ENCODE measurements at places on chromosomes 2 and 18.

DNA sequence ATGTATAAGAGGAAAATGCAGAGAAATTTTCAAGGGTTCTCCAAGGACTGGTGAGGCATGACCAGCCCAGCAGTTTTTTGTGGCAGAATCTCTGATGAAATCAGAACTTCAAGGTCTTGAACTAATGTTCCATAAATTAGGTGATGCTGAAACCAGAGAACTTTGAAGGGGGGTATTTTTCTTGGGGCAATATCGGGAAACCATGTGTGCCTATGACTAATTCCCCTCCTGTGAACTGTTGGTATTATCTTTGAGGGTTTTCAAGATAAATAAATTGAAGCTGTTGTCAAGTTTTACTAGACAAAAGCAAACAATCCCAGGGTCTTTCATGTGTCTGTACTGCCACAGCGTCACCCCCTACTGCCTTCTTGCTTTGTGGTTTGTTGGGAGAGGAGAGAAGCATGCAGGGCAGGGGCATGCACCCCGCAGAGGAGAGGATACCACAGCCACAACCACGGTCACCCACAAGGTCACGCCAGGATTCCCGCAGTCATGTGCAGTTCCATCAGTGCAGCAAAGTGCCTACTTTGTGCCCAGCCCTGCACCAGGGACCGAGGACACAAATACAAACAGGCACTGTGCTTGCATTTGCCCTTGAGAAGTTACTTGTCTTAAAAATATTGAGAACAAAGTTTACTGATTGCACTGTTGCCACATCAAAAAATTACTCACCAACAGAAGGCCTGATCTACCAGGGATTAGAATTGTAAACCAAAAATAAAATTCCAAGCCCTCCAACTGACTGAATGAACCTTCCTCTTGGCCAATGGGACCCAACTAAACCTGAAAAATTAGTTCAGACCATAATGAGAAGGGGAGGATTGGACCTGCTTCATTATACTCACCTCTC is 413.3 kb upstream of the TRIB2 start:
- DNase-seq, result peak; percentile 99

GRCh38 chr2:177164131-177164530 is 48.5 kb upstream of the HNRNPA3 start:
- DNase-seq, result no peak

DNA sequence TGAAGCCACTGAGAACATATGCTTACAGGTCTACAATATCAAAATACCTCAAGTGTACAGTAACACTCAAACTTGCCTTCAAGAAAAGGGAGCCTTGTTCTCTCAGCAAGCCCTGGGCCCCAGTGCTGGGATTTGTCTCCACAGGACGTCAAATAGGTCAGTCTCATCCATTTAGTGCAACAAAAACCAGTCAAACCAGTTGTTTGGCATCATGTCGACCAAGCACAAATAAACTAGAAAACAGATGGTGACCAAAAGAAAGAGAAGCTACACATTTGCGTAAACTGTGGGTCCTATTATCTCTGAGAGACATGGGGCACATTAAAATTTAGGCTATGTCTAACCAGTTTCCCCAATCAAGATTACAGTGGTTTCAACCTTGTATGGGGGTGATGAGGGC is 182.6 kb upstream of the PKDCC start:
- DNase-seq, result no peak

- DNase-seq, result no peak
Observed at GRCh38 chr2:95382192-95382591, 20.3 kb upstream of the FAHD2A start.

DNA sequence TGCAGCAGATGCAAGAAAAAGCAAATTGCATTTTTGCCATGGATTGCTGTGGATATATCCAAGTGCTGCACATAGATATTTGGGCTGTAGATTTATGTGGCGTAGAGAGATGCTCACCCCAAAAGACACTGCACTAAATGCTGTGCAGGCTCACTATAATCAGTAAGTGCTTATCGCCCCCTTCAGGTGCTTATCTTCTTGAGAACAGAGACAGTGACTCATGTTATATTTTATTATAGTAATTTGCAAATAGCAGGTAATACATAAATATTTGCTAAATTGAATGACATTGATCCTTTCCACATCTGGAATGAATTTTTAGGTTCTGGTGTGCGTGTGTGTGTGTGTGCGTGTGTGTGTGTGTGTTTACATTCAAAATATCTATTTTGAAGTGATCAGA is 36.8 kb upstream of the PLEKHM3 start:
- peak; percentile 39 for DNase-seq

DNA sequence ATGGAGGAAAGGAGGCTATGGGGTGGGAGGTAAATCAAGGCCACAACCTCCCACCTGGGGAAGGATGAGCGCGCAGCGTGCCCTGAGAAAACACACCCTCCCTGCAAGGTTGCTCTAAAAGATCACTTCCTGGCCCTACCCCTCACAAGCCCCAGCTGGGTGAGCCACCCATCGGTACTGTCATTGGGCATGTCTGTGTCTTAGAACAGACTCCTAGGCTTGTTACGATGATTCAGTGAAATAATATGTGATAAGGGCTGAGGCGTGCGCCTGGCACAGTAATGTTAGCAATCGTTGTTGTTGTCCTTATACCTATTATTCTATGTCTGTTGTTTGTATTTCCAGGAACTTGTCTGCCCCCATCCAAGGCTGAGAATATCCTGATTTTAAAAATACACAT is 175.1 kb downstream of the ZFP36L2 start:
- peak; percentile 45 for DNase-seq

DNA sequence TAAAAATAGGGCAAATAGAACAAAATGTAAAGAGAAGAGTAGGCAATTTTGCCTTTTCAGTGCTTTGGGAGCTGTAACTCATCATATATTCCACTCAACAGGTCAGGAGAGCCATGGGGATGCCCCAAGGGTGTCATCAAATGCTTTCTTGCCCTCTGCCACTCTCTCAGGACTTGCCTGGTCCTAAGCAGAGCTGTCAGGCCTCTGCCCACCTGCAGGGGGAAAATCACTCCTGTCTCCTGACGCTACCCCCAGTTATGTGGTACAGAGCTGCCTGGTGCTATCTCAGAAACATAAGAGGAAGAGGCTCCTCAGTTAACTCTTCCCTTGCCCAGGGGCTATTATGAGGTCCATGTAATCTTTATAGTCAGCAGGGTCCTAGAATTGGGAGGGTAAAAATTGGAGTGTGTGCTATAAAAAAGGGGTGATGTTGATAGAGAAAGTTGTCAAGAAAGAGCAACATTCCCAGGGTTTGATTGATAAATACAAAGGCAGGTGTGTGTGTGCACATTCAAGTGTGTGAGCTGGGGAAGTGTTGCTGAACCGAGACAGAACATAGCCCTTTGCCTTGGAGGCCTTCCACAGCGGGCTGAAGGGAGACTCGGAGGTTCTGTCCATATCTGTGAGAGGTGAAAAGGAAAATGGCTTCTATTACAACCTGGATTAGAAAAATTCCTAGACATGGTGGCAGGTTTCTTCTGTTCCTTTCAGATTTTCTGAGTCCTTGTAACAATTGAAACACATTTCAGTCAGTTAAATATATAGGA is 25.4 kb downstream of the PTPRM start:
- no peak for DNase-seq

DNA sequence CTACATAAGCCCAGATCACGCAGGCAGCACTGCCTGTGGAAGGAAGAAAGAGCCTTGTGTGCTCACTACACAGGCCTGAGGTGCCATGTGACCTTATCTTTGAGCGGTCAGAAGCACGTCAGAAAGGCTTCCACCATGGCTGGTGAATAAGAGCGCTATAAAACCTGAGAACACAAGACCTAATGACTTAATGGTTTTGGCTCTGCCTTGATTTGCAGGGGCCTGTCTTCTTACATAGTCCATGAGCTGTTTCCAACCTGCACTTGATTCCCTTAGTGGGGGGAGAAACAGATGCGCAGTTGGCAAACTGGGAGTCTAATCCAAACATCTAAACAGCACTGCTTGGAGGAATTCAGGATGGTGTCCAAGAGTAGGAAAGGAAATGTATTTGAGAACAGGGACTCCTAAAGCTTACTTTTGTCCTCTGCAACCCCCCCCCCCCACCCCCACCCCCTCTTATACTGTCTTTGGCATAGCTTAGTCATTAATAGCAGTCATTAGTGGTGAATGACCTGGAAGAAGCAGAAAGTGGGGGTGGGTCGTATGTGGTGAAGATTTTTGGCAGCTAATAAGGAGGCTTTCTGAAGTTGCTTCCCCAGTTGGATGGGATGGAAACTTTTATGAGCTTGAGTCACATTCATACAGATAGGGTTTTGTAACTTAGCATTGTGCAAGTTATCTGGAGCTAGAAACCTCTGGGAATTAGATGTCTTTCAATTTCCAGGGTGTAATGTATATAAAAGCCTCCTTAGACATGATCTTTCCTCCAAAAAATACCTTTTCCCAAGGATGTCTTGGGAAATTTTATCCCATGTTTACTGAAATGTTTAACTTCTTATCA is 454.1 kb downstream of the MEIS1 start:
- DNase-seq, result peak; percentile 95

DNA sequence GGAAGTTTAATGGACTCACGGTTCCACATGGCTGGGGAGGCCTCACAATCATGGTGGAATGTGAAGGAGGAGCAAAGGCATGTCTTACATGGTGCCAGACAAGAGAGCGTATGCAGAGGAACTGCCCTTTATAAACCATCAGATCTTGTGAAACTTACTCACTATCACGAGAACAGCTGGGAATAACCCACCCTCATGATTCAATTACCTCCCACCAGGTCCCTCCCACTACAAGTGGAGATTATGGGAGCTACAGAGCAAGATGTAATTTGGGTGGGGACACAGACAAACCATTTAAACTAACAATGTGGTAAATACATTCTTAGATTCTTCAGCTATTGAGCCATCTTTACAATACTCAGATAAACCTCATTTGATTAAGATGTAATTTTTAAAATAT is 176.1 kb downstream of the SH3BP4 start:
- no peak for DNase-seq

DNA sequence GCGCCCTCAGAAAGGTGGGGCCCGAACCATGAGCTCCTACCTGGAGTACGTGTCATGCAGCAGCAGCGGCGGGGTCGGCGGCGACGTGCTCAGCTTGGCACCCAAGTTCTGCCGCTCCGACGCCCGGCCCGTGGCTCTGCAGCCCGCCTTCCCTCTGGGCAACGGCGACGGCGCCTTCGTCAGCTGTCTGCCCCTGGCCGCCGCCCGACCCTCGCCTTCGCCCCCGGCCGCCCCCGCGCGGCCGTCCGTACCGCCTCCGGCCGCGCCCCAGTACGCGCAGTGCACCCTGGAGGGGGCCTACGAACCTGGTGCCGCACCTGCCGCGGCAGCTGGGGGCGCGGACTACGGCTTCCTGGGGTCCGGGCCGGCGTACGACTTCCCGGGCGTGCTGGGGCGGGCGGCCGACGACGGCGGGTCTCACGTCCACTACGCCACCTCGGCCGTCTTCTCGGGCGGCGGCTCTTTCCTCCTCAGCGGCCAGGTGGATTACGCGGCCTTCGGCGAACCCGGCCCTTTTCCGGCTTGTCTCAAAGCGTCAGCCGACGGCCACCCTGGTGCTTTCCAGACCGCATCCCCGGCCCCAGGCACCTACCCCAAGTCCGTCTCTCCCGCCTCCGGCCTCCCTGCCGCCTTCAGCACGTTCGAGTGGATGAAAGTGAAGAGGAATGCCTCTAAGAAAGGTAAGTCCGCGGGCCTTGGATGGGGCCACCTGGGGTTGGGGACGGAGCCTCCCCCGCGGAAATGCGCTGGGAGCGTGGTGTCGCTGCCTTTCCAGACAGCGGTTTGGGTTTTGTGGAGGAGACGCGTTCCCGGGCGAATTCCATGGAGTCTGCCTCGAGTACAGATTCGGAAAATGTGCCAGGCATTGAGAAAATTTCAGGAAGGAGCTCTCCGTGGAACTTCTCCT is 559 bp downstream of the HOXD1 start:
- DNase-seq, result no peak

DNA sequence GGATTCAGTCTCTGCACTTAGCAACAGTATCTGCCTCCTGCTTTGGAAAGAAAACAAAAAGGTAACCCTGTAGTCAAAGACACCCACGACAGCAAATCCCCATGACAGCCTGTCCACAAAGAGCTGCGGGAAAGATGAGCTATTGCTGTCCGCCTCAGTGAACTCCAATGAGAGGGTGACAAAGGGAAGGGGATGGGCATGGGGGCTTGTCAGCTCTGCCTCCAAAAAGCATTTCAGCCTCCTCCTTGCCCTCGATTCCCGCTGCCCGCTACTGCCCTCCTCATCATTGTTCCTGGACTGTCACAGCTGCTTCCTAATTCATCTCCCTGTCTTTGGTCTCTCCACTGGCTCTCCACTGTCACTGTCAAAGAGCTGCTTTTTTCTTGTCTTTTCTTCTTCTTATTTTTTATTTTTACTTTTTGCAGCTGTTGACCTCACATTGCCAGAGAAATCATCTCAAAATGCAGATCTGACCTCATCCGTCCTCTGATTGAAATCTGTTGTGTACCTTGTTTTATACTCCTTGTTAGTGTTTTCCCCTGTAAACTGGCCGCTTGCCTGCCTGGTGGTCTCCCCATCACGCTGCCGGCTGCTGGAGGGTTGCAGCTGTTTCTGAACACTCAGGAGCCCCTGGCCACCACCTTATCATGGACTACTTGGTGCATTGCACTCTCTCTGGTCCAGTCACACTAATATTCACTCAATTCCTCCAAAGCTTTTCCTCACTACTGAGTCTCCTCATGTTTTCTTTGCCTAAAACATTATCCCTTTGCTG is 7.9 kb upstream of the E2F6 start:
- no peak for DNase-seq

GRCh38 chr18:6866552-6867085 is 137.1 kb downstream of the ARHGAP28 start:
- DNase-seq, result no peak

DNA sequence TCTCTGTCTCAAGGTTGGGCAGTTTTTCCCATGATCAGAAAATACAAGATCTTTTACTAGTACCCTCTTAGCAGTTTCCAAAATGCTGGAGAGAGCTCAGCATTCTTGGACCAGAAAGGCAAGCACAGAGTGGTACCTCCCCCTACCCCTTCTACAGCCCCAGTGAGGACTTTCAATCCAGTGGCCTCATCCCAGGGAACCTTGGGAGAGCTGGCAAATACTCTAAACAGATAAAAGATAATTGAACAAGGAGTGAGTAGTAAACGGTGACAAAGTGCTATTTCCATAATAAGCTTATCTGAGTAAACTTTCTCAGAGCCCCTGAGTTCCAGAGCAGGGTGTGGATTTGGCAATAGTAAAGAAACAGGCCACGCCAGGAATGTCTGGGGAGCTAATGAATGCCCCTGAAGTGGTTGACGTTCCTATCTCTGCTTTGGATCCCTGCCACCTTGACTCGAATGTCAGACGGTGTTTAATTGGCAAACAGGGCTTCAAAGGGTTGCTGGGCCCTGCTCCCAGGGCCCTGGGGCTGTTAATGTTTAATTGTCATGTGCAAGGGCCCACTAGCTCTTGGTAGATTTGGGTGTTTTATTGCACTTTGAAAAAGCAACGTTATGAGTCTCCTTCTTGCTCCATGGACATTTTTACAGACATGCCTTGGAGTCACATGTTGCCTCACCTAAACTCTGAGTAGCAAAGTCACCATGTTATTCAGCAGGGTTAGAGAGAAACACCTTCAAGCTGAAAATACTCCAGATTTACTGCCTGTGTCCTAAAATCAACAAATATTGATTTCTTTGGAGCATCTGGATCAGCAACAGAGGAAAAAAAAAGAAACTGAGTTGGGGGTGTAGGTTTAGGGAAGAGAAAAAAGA is 239.9 kb downstream of the CYRIA start:
- DNase-seq, result no peak
